ENCODE measurements at places on chromosomes 7 and 10. TPM values are rescaled to one million over a fixed set of nuclear protein-coding genes. Genes with fewer than 3 reads are reported as not detected.

GRCh38 chr10:98339799-98340198 is 71.8 kb upstream of the LOXL4 start:
- DNase-seq: peak; percentile 59

- DNase-seq: no peak
Observed at GRCh38 chr10:17527514-17528146, 73.2 kb upstream of the ST8SIA6 start.

DNA sequence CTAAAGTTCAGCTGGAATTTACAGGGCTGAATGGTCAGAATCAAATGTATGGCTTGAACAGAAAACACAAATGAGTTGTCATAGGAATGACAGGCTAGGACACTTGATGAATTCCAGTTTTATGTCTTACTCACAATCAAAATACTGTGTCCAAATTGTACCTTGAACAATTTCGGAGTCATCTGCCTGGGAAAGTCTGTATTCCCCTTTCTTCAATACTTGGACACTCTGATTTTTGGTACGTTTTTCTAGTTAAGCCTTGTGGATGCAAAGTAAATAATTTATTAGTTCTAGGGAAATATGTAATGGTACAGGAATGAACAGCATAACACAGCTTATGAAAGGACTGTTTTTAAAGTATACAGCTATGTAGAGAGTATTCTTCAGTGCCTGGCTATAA is 100.4 kb downstream of the ITGB8 start:
- DNase-seq: no peak

ELN gene
- 11.5 TPM for total RNA-seq

GRCh38 chr10:14118953-14119352 is 211.8 kb downstream of the FRMD4A start:
- no peak for DNase-seq

- no peak for DNase-seq
Observed at GRCh38 chr7:81845744-81846241, 75.9 kb upstream of the HGF start.

PNLIP gene
- not detected for total RNA-seq

GRCh38 chr10:42242135-42242805 is 396.1 kb downstream of the ZNF33B start:
- no peak for DNase-seq

REEP3 gene
- total RNA-seq: 67.1 TPM

Measured in Peyer's patch (tissue), 4 donors.